ENCODE measurements at places on chromosomes 2 and 18.

DNA sequence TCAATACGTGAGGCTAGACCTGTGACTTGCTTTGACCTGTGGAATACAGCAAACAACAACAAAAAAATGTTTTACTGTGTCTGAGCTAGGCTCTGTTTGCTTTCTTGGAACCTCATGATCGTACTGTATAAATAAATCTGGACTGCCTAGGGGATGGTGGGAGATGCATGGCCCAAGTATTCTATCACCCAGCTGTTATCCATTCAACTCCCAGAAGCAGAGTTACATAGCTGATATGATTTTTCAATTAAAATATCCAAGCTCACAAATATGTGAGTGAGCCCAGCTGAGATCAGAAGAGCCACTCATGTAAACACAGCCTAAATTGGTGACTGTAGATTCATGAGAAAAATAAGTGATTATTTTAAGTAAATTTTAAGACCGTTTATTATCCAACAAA lies 154.1 kb upstream of the THUMPD2 start:
- DNase-seq = no peak

DNA sequence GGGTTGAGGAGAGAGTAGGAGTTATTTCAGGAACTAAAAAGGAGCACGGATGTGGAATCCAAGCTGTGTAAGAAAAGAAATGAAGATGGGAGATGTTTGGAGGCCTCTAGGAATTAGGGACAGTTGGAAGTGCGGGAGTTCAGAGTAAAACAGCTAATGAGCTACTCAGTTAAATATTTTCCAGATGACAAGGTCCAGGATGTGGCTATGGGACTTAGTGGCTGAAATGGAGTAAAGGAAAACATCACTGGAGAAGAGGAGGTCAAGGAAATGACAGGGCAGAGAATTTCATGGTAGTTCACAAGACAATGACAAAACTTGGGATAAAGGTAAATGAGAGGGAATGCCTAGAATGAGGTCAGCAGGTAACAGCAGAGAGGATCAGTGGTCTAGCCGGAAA lies 13.0 kb downstream of the GPR155 start:
- no peak for DNase-seq

DNA sequence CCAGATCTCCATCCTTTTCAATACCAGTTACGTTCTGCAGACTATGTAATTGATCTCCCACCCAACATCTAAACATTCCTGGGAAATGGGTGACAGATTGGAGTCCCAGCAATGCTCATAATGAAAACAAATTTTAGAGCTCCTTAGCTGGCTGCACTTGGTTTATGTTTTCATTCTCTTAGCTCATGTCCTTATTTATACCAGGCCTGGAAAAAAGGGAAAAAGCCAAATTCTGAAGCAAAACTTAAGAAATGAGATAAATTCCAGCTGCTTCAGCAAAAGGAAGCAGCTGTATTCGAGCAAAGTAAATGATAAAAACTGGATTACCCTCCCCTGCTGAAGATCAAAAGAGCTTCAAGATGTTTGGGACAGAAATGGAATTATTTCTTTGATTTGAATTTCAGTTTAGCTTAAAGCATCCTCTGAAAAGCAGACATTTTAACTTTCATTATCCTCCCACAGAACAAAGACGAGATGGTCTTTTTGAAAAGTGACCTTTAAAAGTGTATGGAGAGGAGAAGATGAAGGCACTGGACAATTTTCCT lies 196.5 kb upstream of the THUMPD2 start:
- DNase-seq = no peak

DNA sequence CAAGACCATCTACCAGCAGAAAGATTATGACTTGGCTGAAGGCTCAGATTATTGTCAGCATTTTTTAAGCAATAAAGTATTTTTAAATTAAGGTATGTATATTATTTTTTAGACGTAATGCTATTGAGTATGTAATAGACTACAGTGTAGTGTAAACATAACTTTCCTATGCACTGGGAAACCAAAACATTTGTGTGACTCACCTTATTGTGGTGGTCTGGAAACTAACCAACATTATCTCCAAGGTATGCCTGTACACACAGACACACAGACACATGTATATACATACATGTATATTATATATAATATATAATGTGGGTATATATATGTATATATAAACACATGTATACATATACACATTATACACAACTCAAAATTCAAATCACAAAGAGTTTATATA lies 9.1 kb upstream of the TMEFF2 start:
- DNase-seq = no peak

- DNase-seq = no peak
These were observed 11.4 kb upstream of the PKDCC start for GRCh38 chr2:42036413-42036812.

- DNase-seq = no peak
These were observed 322.2 kb downstream of the ETAA1 start for GRCh38 chr2:67719351-67719750.

GRCh38 chr2:163800951-163801381 lies 65.2 kb upstream of the FIGN start:
- no peak for DNase-seq

GRCh38 chr2:65388051-65388531 lies 44.3 kb downstream of the SPRED2 start:
- no peak for DNase-seq

- no peak for DNase-seq
These were observed 596.2 kb downstream of the ARHGAP15 start for GRCh38 chr2:143725400-143725799.

DNA sequence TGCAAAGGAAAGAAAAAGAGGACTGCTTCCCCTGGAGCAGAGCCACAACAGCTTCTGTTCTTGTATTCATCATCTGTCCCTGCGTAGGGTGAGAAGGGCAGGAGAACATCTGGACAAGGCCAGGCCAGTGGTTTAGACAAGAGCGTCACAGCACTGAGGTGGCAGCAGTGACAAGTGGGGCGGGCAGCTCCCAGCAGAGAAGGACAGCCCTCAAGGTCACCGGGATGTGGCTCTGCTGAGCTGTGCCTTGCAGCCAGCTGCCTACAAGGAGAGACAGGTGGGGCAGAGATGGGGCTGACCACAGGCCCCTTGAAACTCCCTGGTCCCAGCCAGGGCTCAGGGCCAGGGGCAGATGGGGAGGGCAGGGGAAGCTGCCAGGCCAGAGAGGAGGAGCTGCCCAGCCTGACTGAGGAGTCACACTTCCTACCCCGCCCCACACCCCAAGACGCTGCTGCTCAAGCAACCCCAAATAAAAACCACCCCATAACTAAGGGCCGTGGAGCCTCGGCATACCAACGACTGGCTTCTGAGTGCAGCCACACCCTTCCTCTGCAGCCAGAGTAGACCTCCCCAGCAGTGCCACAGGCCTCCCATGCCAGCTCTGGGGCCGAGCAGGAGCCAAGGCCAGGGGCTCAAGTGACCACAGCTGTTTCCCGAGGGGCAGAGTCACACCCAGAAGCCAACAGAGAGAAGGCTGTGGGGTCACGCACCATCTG lies 5.4 kb downstream of the RAB11FIP5 start:
- no peak for DNase-seq

GRCh38 chr2:56299171-56299691 lies 115.4 kb downstream of the CCDC85A start:
- no peak for DNase-seq

- no peak for DNase-seq
These were observed 207.1 kb upstream of the SLC8A1 start for GRCh38 chr2:40658941-40659340.
